ENCODE measurements at places on chromosomes 12 and 14.

GRCh38 chr14:31275731-31276130, 68.1 kb upstream of the HECTD1 start:
- no peak for DNase-seq

- no peak for DNase-seq
These were observed 103.1 kb downstream of the ESR2 start for GRCh38 chr14:64190974-64191502.

DNA sequence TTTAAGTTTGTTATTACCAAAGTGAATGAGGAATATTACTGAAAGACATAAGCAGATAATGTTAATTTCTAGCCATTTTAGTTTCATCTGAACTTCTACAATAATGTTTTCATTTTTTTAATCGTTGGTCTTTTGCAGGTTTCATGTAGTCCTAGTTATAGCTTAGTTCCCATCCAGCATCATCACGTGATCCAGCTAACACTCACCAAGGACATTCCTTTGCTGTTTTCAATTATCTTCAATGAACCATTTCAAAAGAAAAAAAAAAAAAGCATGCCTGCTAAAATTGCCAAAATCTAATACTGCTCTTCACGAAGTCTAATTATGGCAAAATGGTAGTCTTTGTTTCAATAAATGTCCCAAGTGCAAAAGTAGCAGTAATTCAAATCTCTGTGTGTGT, 187.7 kb upstream of the ATXN7L3B start:
- DNase-seq = no peak

GRCh38 chr12:110941391-110941790, 21.0 kb upstream of the MYL2 start:
- no peak for DNase-seq

GRCh38 chr12:3274664-3275063, 197.5 kb downstream of the TSPAN9 start:
- no peak for DNase-seq

- no peak for DNase-seq
These were observed 120.6 kb upstream of the FKBP4 start for GRCh38 chr12:2673966-2674810.

Data from T follicular helper cell (primary cell).